Progenitor cell of endocrine pancreas (in vitro differentiated cells): ENCODE measurements at places on chromosomes 6 and 20. TPM values are rescaled to one million over a fixed set of nuclear protein-coding genes. Genes with fewer than 3 reads are reported as not detected.
A peak's percentile ranks its signal among the peaks of the same experiment; 100 is the strongest.

- no peaks in the 10 kb centered on the region for H3K27me3 ChIP-seq
- H3K27ac ChIP-seq: peak overlapping the region; percentile 62
- no peak overlapping the region for H3K4me3 ChIP-seq
- DNase-seq: no peak
Observed at GRCh38 chr6:112470950-112471349, 123.8 kb downstream of the RFPL4B start.

- H3K4me3 ChIP-seq: no peak overlapping the region
- no peak for DNase-seq
- H3K27ac ChIP-seq: no peak overlapping the region
- H3K27me3 ChIP-seq: peaks cover 6% of the 10 kb centered on the region
- H3K4me1 ChIP-seq: no peaks in the 10 kb centered on the region
Observed at GRCh38 chr6:10350720-10351119, 64.2 kb downstream of the TFAP2A start.

GRCh38 chr6:148173548-148173947 lies 169.1 kb upstream of the SASH1 start:
- H3K27me3 ChIP-seq: peaks cover 3% of the 10 kb centered on the region
- no peak overlapping the region for H3K4me3 ChIP-seq
- H3K36me3 ChIP-seq: peaks cover 2% of the 10 kb centered on the region
- H3K4me1 ChIP-seq: peaks cover 7% of the 10 kb centered on the region
- no peak overlapping the region for H3K27ac ChIP-seq
- no peak for DNase-seq

The IPCEF1 gene
- total RNA-seq: 0.77 and 1.4 TPM in 2 replicates

DNA sequence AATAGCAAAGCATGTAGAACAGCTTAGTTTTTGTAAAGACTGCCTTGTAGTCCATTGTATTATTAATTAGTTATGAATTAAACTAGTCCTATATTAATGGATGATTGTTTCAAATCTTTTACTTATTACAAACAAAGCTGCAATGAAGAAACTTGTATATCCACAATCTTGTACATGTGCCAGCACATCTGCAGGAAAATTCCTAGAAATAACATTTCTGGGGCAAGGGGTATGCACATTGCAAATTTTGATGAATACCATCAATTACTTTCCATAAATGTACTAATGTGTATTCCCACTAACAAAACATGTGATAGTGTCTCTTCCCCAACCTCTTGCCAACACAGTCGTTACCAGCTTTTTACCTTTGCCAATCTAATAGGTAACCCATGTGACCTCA lies 73.6 kb upstream of the AKAP12 start:
- no peak for DNase-seq
- no peaks in the 10 kb centered on the region for H3K36me3 ChIP-seq
- H3K27ac ChIP-seq: no peak overlapping the region
- no peak overlapping the region for H3K4me3 ChIP-seq
- peaks cover 13% of the 10 kb centered on the region for H3K27me3 ChIP-seq

The SLC4A11 gene
- 1.9 and 2.0 TPM in 2 replicates for total RNA-seq

- no peak for DNase-seq
- no peaks in the 10 kb centered on the region for H3K4me1 ChIP-seq
- no peaks in the 10 kb centered on the region for H3K36me3 ChIP-seq
- H3K27me3 ChIP-seq: no peaks in the 10 kb centered on the region
- H3K4me3 ChIP-seq: no peak overlapping the region
Observed at GRCh38 chr6:106170030-106170791, 84.1 kb downstream of the PRDM1 start.

The MOG gene
- not detected in 2 replicates for total RNA-seq

DNA sequence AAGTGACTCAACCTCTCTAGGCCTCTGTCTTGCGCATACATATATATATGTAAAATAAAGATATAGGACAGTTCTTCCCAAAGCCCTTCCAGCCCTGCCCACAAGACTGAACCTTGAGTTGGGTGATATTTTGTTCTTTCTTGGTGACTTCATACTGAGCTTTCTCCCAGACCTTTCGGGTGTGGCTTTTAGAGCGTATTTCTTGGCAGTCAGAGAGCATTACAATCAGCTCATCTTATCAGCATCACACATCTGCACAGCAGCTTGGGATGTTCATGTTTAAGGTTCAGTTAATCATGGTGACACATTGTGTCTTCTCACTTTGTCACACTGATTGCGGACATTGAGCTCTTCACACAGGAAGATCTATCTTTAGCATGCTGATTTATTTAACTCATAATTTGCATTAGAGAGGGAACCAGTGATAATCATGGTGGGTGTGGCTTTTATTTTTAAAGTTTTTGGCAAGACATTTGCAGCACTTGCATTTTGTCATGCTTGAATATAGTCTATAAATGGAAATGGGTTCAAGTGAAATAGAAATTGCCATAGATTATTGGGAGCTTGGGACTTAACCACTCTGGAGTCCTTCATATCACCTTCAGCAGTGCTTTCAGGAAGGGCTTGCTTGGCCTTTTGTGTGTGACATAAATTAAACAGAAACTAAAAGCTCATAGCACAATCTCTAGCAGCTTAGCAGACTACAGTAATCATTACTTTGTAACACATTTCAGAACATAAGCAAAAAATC lies 8.3 kb downstream of the KIF3B start:
- no peak for DNase-seq
- H3K4me3 ChIP-seq: no peak overlapping the region
- peaks cover 40% of the 10 kb centered on the region for H3K4me1 ChIP-seq
- H3K27ac ChIP-seq: peak overlapping the region; percentile 46

The BPIFB4 gene
- not detected in 2 replicates for total RNA-seq

The LY86 gene
- total RNA-seq: not detected in 2 replicates

- H3K27me3 ChIP-seq: no peaks in the 10 kb centered on the region
- no peak for DNase-seq
- peaks cover 4% of the 10 kb centered on the region for H3K36me3 ChIP-seq
- no peak overlapping the region for H3K27ac ChIP-seq
Observed at GRCh38 chr6:76120302-76120701, 47.8 kb upstream of the IMPG1 start.

DNA sequence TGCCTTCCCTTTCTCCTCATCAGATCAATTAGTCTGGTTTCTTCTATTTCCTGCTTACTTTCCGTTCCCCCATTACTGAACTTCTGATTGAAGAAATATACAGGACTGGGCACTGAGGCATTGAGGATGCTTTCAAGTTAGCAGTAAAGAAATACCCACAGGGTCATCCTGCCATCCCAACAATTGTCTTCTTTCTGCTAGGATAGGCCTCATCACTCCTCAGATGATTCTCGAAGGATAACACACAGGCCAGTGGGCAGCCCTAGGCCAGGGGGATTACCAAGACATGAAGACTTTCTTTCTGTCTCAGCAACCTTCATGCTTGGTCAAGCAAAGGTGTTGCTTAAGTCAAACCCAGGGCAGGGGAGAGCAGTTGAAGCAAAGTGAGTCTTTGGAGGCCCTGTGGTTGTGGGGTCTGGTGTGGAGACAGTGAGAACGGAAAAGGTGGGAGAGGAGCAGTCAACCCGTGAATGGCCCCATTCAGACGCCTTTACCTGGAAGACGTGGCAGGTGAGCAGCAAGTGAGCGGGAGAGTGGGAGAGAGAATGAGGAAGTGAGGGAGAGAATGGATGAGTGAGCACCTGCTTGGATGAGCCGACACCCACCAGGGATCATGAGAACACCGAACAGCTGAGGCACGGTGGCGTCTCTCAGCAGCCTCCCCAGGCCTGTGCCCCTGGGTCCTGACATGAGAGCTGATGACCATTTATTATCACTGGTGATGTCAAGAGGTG lies 462.9 kb downstream of the PREX1 start:
- H3K4me3 ChIP-seq: no peak overlapping the region
- no peaks in the 10 kb centered on the region for H3K36me3 ChIP-seq
- H3K27me3 ChIP-seq: no peaks in the 10 kb centered on the region
- no peak overlapping the region for H3K27ac ChIP-seq
- no peak for DNase-seq

- peak overlapping the region; percentile 97 for H3K4me3 ChIP-seq
- DNase-seq: no peak
- H3K36me3 ChIP-seq: no peaks in the 10 kb centered on the region
- peak overlapping the region; percentile 97 for H3K27ac ChIP-seq
- peaks cover 51% of the 10 kb centered on the region for H3K4me1 ChIP-seq
- H3K27me3 ChIP-seq: no peaks in the 10 kb centered on the region
Observed at GRCh38 chr20:62923669-62924441, 2.5 kb downstream of the DIDO1 start.

- no peaks in the 10 kb centered on the region for H3K36me3 ChIP-seq
- no peaks in the 10 kb centered on the region for H3K4me1 ChIP-seq
- no peaks in the 10 kb centered on the region for H3K27me3 ChIP-seq
- no peak overlapping the region for H3K4me3 ChIP-seq
Observed at GRCh38 chr20:22008456-22008855, 303.0 kb downstream of the PAX1 start.

GRCh38 chr6:163342571-163343539 lies 71.7 kb upstream of the QKI start:
- DNase-seq: no peak
- no peak overlapping the region for H3K27ac ChIP-seq
- no peaks in the 10 kb centered on the region for H3K4me1 ChIP-seq
- H3K27me3 ChIP-seq: no peaks in the 10 kb centered on the region
- H3K4me3 ChIP-seq: no peak overlapping the region
